ENCODE measurements at places on chromosomes 2 and 18.

GRCh38 chr2:157822993-157823392 is 53.1 kb downstream of the ACVR1 start:
- no peak for DNase-seq

DNA sequence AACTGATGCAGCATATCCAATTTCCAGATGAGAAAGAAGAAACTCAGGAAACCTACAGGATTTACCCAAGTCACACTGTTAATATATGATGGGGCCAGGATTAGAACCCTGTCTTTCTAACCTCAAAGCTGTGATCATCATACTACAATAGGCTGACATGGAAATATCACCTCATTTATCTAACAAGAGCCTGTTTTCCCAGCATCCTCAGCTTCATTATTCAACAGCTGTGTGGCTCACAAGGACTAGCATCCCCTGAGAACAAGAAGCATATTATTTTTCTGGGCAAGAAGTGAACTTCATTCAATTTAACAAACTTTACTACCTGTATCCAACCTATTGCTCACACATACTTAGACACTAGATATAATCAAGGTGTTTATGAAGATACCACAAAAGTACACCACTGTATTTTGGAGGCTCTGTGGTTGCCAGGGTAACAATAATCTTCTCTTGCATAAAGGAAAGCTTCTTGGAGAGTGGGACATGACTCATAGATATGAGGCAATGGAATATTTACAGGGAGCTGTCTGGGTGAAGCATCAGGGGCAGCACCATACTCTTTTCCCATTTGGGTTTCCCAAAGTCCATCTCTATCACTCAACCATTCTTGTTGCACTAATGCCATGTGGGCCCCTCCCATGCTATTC is 218.2 kb downstream of the RAD51AP2 start:
- DNase-seq = no peak

DNA sequence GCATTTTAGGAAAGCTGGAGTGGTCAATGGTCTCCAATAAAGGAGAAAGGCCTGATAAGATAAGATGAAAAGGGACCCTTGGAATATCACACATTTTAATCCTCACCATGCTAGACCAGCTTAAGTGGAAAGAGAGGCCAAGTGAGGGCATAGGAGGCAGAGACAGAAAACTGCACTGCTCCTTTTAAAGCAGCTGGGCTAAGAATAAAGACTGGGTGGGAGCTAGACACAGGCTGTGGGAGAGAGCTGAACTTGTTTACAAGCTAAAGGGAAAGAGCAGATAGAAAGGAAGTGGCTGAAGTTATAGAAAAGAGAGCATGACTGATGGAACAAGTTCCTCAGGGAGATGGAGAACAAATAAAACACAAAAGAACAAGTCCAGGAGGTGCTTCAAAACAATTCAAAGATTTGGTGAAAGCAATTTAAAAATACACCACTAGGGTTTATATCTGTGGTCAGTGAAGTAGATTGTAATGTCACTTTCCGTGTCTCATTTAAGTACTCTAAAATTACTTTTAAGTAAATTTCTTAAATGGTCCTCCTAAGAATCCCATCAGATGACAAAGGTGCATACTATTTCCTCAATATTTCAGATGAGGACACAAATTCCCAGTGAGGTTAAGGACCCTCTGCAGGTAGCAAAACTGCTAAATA is 7.5 kb downstream of the COL5A2 start:
- DNase-seq = no peak

GRCh38 chr18:59767732-59768131 is 70.5 kb upstream of the CCBE1 start:
- no peak for DNase-seq

GRCh38 chr2:1739961-1740715 is 4.2 kb downstream of the PXDN start:
- DNase-seq = no peak

DNA sequence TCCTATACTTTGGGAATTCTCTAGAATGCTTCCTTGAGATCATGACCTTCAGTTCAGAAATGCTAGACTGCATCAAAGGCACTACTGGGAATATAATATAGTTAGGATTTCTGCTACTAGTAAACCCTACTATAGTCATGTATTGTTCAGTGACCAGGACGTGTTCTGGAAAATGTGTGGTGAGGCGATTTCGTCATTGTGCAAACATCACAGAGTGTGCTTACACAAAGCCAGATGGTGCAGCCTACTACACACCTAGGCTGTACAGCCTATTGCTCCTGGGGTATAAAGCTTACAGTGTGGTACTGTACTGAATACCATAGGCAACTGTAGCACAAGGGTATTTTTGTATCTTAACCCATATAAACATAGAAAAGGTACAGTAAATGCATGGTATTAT is 13.0 kb downstream of the CXCR4 start:
- no peak for DNase-seq

GRCh38 chr2:231612109-231612455 is 19.4 kb downstream of the TEX44 start:
- DNase-seq = peak; percentile 62

- no peak for DNase-seq
Measured at GRCh38 chr2:224909885-224910573, 132.2 kb downstream of the DOCK10 start.

DNA sequence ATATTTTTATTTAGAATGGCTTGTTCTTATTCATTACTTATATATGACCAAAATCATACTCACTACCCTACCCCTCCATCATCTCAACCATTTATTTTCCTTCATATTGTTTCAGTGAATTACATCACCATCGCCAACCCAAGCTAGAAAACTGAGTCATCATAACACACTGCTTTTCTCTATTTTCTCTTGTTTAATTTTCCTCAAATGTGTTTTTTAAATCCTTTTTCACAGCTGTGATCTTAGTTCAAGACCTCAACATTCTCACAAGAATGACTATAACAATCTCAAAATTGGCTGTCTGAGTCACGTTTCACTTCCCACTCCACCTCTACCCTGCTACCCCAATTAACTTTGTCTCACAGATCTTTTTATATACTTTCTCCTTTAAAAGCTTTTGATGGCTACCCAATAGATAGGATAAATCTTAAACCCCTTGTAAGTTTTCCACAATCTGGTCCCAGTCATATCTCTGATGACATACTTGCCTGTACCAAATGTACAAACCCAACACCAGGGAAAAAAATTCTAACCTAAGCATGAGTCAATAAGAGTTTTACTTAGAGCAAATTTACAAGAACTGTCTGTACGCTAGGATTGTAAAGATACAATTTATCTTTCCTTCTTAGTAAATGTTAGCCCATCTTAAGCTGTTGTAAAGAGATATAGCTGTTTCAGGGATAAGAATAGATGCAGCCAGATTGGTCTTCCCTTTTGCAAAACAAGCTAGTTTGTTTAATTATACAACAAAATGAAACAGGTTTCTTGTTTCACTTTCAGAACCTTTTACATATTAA is 635.1 kb upstream of the SLC39A10 start:
- DNase-seq = no peak

DNA sequence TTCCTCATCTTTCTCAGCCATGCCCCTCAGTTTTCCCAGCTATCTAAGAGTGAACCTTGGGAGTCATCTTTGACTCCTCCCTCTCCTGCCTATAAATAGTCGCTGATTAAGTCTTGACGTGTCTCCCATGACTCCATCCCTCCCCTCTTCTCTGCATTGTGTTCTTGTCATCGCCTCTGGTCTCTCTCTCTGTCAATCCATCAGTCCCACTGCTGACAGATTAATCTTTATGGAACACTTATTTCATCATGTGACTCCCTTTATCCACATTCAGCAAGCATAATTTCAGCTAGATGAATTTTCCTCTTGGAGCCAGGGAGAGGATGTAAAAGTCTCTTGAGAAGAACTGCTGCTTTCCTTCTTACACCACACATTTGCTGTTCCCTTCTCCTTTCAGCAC is 9.4 kb downstream of the ADAM23 start:
- no peak for DNase-seq

GRCh38 chr2:25443766-25444165 is 102.0 kb upstream of the DNMT3A start:
- no peak for DNase-seq

GRCh38 chr2:10452956-10453904 is 5.1 kb upstream of the ODC1 start:
- no peak for DNase-seq

- no peak for DNase-seq
Measured at GRCh38 chr2:204069804-204070203, 133.2 kb downstream of the ICOS start.

GRCh38 chr2:84970868-84971509 is at the start of gene KCMF1:
KCMF1 (plus strand) TSS chr2:84971161; CDS start chr2:84971452, 291 bp downstream.
- DNase-seq = no peak

- no peak for DNase-seq
Measured at GRCh38 chr2:25377822-25378421, 36.2 kb upstream of the DNMT3A start.

GRCh38 chr18:12027480-12027879 is 46.2 kb downstream of the IMPA2 start:
- DNase-seq = no peak

DNA sequence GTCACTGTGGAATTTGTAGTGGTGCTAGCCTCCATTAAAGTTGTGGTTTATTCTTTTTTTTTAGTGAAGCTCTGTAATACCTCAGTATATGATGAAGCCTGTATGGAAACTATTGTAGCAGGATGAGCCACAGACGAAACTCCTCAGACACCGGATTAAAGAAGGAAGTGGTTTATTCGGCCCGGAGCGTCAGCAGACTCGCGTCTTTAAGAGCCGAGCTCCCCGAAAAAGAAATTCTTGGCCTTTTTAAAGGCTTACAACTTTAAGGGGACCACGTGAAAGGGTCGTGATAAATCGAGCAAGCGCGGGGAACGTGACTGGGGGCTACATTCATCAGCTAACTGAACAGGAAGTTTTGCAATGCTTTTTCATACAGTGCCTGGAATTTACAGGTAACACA is 8.1 kb upstream of the CCL20 start:
- no peak for DNase-seq

GRCh38 chr2:198325359-198325758 is 521.0 kb downstream of the PLCL1 start:
- DNase-seq = no peak

GRCh38 chr2:119315241-119315925 is 51.3 kb downstream of the C2orf76 start:
- no peak for DNase-seq

- DNase-seq = no peak
Measured at GRCh38 chr2:15166878-15167277, 394.3 kb downstream of the NBAS start.

DNA sequence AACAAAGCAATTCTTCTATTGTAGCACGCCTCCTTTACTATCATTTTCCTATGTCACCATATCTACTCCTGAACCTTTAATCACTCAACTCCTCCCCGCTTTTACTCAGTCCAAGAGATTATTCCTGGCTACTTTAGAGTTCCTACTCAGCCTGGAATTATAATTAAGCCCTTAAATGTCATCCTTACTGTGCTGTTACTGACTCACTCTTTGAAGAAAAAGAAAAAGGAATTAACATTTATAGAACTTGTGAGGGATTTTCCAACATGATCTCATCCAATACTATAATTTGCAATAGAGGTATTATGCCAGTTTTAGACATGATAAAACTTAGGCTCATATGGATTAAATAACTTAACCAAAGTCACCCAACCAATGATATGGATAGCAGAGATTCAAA is 61.7 kb downstream of the CCDC88A start:
- no peak for DNase-seq

DNA sequence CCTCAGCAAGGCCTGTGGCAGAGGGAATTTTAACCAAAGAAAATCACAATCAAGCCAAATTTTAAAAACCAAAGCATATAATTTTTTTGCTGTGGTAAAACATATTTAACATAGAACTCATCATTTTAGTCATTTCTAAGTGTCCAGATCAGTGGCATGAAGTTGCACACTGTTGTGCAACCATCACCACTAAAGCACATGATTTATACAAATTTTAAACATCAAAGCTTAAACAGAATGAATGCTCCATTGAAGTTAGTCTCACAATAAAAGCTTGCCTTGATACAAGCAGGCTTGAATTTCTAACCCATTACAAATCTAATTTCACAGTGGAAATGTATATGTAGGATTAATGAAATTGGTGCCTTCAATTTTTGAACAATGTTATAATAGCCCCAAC is 31.2 kb downstream of the FTCDNL1 start:
- no peak for DNase-seq

DNA sequence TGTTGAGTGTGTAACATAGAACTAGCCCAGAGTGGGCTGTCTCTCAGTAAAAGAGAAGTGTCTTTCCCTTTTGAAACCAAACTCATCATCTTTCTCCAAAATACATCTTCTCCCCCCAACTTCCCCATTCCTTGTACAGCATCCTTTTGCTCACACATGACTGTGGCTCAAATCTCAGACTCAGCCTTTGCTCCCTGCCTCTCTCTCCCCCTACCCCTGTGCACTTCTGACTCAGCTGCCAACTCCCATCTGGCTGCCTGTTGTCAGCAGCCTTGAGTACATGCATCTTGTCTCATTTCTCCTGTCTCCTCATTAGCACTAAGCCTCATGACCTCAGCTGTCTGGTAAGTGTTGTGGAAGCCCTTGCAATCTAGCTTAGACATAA is 18.1 kb upstream of the MGAT4A start:
- DNase-seq = no peak

DNA sequence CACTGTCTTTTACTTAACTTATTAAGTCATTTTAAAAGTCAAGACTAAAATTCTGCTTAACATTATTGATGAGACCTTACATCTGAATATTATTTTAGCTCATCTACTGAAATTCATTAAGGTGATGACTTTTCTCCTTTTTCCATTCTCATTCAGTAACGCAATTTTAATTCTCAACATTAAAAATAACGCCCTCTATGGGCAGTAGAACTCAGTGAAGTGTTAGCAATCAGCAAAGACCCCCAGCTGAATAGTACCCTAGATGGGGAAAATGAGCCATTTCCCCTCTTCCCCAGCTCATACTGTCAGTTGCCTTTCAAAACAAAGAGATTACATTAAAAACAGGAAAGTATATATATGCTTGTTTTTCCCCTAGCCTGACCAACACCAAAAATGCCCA is 203.3 kb downstream of the NR4A2 start:
- DNase-seq = no peak

GRCh38 chr2:15750822-15751329 is 159.2 kb downstream of the DDX1 start:
- DNase-seq = no peak

DNA sequence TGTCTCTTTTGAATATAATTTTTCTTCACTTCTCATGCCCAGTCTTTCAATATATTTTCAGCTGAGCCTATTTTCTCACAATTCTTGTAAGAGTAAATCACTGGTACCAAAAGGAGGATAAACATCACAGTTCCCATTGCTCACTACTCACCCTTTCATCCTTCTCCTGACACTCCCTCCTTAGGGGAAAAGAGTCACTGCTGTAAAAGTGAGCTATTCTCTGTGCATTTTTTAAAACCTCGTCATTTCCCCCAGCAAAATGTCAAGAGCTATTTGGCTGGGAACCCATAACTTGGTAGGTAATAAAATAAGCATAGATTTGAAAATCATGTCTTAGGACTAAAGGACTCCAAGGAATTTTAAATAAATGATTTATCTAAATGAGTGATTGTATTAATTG is 340.1 kb upstream of the GYPC start:
- DNase-seq = no peak
